ENCODE measurements at places on chromosomes 4 and X.
A peak's percentile ranks its signal among the peaks of the same experiment; 100 is the strongest.

DNA sequence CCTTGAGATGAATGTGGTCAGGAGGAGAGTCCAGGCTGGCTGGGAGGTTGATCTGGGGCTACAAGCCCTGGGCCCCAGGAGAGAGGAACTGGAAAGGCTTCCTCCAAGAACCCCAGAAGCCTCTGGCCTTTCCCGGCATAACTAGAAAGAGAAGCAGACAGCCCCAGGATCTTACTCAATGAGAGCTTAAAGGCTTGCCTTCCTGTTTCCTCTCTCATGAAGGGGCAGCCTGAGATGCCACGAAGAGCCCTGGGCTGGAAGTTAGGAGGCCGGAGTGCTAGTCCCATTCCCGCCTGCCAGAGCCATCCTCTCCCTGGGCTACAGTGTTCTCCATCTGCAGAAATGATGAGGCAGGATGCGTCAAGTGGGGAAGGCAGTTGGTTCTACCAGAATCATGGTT is 20.1 kb upstream of the XPNPEP2 start:
- DNase-seq = no peak

DNA sequence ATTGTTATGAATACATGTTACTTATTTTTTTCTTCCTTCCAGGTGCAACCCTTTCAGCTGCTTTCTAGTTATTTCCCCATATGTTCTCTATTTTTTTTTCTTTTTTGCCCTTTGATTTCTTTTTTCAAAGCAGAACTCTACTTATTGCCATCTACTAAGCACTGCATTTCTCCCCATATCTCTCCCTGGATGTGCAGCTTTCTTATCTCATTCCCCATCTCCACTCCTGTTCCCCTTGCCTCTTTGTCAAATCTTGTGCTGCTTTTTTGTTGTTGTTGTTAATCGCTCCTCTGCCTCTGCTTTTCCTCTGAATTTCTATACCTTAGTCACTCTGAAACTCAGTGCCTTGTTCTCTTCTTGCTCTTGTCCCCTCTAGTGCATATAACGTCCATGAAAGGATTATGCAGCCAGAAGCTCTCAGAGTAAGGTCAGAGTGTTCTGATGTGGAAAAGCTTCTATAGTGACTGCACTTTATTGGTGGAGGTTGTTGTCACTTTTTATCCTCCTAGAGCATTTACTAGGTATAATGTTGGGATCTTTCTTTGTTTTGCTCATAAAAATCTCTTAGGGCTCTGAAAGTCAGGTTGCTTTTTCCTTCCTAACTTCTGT is 51.1 kb upstream of the JADE1 start:
- no peak for DNase-seq

GRCh38 chr4:1207157-1207470 is 34.7 kb upstream of the SPON2 start:
- no peak for DNase-seq

DNA sequence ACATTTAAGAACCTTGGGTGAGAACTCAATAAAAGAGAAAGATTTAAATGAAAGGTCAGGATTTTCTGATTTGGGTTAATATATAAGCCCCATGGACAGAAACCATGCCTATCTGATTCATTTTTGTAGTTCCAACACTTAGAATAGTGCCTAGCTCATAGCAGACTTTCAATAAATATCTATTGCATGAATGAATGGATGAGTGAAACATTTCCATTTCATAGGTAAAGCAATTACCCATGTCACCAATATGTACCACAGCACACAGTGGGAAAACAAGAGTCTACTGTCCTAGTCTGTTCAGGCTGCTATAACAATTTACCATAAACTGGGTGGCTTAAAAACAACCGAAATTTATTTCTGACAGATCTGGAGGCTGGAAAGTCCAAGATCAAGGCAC is 63.9 kb upstream of the PTPN13 start:
- DNase-seq = no peak

GRCh38 chr4:155541716-155542115 is 124.9 kb upstream of the GUCY1A1 start:
- DNase-seq = no peak

GRCh38 chr4:74307170-74307569 is 1.1 kb upstream of the EPGN start:
- no peak for DNase-seq

- DNase-seq = no peak
Measured at GRCh38 chr4:24578364-24578763, 6.0 kb downstream of the DHX15 start.

- DNase-seq = no peak
Measured at GRCh38 chrX:140709421-140709846, at the start of gene LINC00632. Gene LINC00632 (plus strand): TSS chrX:140709759.

GRCh38 chr4:13765539-13765938 is 138.0 kb upstream of the BOD1L1 start:
- DNase-seq = no peak

- DNase-seq = no peak
Measured at GRCh38 chr4:104015680-104016079, 295.9 kb upstream of the TACR3 start.

DNA sequence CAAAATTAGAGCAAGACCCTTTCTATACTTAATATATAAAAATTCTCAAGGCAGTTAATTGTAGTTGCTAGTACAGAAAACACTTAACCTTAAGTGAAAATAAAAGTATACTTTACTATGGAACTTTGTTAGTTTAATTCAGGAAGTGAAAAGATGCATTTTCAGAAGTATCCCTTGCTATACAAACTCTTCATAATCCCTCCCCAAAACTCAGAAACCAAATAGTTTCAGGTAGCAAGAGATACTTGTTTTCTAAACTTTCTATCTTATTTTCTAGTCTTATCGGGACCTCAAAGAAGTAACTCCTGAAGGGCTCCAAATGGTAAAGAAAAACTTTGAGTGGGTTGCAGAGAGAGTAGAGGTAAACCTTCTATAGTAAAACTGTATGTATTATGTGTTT is 14.3 kb downstream of the PAICS start:
- no peak for DNase-seq

- DNase-seq = no peak
Measured at GRCh38 chrX:112688242-112688641, 8.5 kb upstream of the LHFPL1 start.

- DNase-seq = peak; percentile 26
Measured at GRCh38 chr4:112145790-112146501, 692 bp downstream of the FAM241A start.

- no peak for DNase-seq
Measured at GRCh38 chr4:182878633-182879495, 38.3 kb downstream of the DCTD start.

- peak; percentile 52 for DNase-seq
Measured at GRCh38 chr4:86185659-86186058, 174.2 kb downstream of the MAPK10 start.

GRCh38 chr4:72975488-72975784 is 94.1 kb downstream of the COX18 start:
- no peak for DNase-seq

GRCh38 chr4:151231915-151232595 is 44.9 kb upstream of the PRSS48 start:
- no peak for DNase-seq

- DNase-seq = no peak
Measured at GRCh38 chrX:37331546-37331945, 17.6 kb upstream of the PRRG1 start.

DNA sequence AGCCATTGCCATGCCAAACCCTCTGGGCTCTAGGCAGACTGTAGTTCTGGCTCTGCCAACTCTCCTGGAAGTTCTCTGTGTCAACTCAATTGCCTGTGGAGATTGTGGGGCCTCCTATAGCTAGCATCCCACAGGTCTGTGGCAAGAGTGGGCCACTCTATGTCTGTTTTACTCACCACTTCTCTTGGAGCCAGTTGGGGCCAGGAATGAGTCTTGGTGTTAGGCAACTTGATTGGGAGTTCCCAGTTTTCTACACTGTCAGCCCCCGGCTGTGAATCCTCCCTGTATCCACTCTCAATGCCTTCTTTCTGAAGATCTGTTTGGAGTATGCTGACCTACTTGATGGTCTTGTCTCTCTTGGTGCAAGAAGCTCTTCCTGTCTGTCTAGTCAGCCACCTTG is 48.2 kb upstream of the EPGN start:
- no peak for DNase-seq

GRCh38 chrX:83511208-83511607 is 3.1 kb downstream of the POU3F4 start:
- DNase-seq = no peak

DNA sequence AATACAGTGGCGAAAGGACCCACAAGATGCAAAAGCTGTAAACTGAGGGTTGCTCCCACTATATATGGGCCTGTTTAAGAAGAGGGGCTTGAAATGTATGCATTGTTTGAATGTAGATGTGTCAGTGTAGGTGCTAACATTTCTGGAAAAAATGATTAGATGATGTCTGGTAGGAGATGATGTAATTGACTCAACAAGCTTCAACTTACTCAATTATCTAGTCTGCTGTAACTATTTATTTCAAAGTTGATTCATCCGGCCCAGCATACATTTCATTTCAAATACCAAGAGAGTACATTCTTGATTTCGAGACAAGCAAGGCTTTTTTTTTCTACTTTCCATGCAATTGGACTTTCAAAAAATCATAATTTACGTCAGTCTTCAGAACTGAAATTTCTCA is 9.3 kb upstream of the ENAM start:
- DNase-seq = no peak

DNA sequence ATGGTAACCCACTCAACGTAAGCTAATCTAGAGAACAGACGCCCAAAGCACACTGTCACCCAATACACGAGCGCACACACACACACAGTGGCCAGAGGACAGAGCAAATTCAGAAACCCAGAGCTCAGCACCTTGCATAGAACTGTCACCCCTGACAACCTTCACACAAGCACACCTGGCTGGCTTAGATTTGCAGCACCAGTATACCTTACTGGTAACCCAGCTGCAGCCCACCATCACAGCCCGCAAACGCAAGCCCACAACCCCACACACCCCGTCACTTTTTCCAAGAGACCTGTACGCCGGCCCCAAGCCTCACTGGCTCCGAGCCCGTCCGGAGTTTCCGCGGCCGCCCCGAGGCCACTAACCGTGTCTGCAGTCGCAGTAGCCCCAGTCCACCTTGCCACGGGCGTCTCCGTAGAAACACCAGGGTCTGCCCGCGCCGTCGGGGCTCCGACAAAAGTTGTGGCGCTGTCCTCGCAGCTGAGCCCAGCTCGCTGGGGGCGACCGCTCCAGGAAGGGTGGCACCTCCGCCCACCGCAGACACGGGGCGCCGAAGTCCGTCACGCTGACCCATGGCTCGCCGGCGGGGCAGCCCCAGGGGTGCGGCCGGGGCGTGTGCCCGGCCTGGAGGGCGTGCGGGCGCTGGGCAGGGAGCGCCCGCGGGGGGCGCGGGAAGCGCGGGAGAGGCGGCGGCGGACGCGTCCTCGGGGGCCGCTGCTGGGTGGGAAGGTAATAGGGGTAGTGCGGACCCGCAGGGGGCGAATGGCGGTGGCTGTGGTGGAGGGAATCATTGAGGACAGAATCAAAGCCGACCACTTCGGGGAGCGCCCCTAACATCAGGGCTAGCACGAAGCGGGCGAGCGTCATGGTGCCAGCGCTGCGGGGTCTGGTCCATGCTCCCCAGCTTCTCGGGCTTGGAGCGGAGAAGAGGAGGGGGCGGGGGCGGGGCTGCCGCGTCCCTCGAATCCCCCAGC is 664 bp downstream of the PRSS12 start:
- no peak for DNase-seq

DNA sequence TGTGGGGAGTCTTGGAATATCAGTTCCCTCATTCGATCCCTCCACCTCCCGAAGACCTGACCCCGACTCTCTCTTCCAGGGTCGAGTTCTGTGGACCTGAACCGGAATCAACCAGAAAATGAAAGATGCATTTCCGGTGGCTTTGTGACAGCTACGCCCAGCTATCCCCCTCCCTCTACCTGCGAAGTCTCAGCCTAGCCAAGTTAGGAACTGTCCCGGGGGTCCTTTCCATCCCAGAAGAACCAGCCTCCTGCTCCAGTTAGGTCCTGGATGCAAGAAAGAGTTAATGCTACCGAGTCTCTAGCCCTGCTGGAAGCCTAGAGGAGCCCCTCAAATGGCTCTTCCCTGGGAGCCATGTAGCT is 13.4 kb upstream of the ETDC start:
- no peak for DNase-seq

GRCh38 chr4:25437926-25438325 is 60.9 kb downstream of the ANAPC4 start:
- no peak for DNase-seq

GRCh38 chr4:21092531-21092930 is 392.3 kb downstream of the PACRGL start:
- no peak for DNase-seq

GRCh38 chrX:119871245-119871598 is 311 bp downstream of the RNF113A start:
- no peak for DNase-seq

GRCh38 chr4:167964766-167965373 is 127.5 kb upstream of the ANXA10 start:
- DNase-seq = no peak

DNA sequence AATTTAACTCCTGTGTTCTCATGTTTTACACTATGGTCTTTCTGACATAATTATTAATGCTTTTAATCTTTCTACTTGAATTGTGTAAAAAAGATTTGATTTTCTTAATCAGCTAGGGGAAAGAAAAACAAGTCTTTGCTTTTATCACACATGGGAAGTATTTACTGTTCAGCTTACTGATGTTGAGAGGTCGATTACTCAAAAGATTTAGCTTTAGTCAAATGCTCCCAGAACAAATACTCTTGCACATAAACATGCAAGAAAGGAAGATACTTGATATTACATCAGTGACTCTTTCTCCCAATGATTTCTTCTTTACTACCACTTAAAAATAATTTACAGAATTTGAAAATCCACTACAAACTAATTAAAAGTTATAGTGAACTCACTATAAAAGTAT is 198.3 kb upstream of the FAT4 start:
- no peak for DNase-seq

DNA sequence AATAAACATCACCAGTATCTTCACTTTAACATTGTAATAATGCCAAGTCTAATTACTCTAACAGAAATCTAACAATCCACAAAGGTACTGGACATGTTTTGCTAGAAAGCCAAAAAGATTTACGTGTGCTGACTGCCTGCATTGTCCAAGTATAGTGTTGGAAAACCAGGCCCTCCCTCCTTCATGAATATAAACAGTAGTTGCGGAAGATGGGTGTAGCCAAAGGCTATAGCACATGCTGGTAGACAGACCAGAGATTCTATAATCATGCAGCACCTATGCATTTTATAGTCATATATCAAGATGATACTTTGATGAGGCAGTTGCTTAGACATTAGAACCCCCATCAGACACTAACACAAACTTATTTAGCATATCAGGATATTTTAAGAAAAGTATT is 22.6 kb downstream of the ZNF280C start:
- DNase-seq = no peak

GRCh38 chrX:1835056-1835455 is 220.2 kb downstream of the ASMT start:
- DNase-seq = no peak

DNA sequence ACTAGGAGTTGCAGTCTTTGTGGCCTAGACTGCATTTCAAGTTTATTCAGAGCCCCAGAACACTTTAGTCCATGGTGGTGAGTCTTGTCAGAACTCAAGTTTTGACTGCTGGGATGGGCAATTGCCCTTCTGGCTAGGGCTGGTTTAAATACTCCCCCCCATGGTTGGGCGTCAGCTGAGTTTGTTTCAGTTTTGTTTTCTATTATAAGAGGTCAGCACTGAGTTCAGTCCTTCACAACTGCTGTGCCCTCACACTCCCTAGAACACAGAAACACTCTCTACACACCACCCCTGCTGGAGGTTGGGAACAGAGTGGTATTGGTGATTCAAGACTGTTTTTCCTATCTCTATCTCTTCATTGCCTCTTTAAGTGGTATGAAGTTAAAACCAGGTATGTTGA is 217.0 kb downstream of the GUCY2F start:
- DNase-seq = no peak

- DNase-seq = no peak
Measured at GRCh38 chr4:108320061-108320460, 151.3 kb upstream of the LEF1 start.

GRCh38 chr4:3337811-3338210 is 45.0 kb downstream of the RGS12 start:
- no peak for DNase-seq

Measured in NCI-H226 (cell line).